ENCODE measurements at places on chromosomes 2 and 18. TPM values are rescaled to one million over a fixed set of nuclear protein-coding genes. Genes with fewer than 3 reads are reported as not detected.

DNA sequence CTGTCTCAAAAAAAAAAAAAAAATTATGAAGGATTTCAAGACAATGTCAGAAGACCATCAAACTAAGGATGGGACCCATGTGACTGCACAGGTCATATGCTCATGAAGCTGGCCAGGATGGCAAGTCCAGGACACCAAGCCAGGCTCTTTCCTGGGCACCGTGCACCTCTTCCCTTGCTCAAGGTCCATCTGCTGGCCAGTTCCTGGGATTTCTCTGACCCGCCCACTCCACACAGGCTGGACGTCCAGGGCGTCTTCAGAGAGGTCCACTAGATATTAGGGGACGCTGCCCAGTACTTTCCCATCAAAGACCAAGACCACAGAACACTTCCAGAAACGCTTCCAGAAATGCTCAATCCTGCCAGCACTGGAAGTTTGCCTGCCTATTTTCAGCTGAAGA is 14.3 kb downstream of the TEX44 start:
- no peak overlapping the region for H3K4me3 ChIP-seq
- no peaks in the 10 kb centered on the region for H3K36me3 ChIP-seq
- H3K27me3 ChIP-seq = no peaks in the 10 kb centered on the region
- H3K4me1 ChIP-seq = peaks cover 5% of the 10 kb centered on the region

Gene SP100
- total RNA-seq = 37.1 TPM

- DNase-seq = no peak
- no peak overlapping the region for H3K4me3 ChIP-seq
- no peak overlapping the region for H3K27ac ChIP-seq
These were observed 94.8 kb downstream of the NDUFA10 start for GRCh38 chr2:239930378-239930777.

Gene CFC1
- not detected for total RNA-seq

Gene CSRNP3
- 2.2 TPM for total RNA-seq

Gene GEN1
- 12.7 TPM for total RNA-seq

Gene IL1A
- total RNA-seq = 0.05 TPM

- no peak overlapping the region for H3K4me3 ChIP-seq
- no peak overlapping the region for H3K27ac ChIP-seq
- no peaks in the 10 kb centered on the region for H3K36me3 ChIP-seq
- no peak for DNase-seq
- H3K27me3 ChIP-seq = no peaks in the 10 kb centered on the region
- H3K4me1 ChIP-seq = no peaks in the 10 kb centered on the region
These were observed 26.3 kb downstream of the B4GALT6 start for GRCh38 chr18:31657823-31658669.

Gene CCDC102B
- 0.89 TPM for total RNA-seq

Gene TMSB10
- 518 TPM for total RNA-seq

DNA sequence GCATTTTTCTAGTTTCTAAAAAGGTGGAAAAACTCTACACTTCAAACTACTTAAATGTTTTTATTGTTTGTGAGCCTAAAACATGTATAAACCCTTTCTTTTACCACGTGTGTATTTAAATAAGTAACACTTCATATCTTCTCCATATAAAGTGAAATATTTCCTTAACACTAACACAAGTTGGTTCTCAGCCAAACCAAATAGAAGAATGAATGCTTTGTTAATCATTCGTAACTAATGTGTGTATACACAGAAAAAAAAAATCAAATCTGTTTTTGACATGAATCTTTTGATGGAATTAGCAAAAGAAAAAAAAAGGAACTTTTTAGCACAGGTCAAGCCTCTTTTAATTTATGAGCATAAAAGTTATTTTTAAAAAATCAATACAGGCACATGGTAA is 89.3 kb downstream of the EHBP1 start:
- H3K4me1 ChIP-seq = peaks cover 5% of the 10 kb centered on the region
- H3K36me3 ChIP-seq = no peaks in the 10 kb centered on the region
- H3K27ac ChIP-seq = no peak overlapping the region
- H3K27me3 ChIP-seq = no peaks in the 10 kb centered on the region
- DNase-seq = no peak

DNA sequence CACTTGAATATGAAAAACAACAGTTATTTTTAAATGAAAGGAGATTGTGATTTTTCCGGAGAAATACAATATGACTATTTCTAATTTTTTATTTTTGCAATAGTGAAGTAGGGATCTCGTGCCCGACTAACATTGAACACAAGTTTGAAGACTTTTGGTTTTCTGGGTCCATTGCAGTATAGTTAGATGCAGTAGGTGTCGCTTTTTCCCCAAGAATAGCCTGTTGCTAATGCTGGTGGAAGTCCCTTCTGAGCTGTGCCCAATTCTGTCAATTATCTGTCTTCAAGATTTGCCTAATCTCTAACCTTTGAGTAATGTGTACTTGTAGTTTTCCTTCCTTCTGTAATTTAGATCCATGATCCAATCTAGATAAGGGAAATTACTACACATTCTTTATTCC is 36.5 kb downstream of the SEMA4F start:
- no peak overlapping the region for H3K27ac ChIP-seq
- no peak overlapping the region for H3K4me3 ChIP-seq
- H3K36me3 ChIP-seq = no peaks in the 10 kb centered on the region
- no peaks in the 10 kb centered on the region for H3K4me1 ChIP-seq

DNA sequence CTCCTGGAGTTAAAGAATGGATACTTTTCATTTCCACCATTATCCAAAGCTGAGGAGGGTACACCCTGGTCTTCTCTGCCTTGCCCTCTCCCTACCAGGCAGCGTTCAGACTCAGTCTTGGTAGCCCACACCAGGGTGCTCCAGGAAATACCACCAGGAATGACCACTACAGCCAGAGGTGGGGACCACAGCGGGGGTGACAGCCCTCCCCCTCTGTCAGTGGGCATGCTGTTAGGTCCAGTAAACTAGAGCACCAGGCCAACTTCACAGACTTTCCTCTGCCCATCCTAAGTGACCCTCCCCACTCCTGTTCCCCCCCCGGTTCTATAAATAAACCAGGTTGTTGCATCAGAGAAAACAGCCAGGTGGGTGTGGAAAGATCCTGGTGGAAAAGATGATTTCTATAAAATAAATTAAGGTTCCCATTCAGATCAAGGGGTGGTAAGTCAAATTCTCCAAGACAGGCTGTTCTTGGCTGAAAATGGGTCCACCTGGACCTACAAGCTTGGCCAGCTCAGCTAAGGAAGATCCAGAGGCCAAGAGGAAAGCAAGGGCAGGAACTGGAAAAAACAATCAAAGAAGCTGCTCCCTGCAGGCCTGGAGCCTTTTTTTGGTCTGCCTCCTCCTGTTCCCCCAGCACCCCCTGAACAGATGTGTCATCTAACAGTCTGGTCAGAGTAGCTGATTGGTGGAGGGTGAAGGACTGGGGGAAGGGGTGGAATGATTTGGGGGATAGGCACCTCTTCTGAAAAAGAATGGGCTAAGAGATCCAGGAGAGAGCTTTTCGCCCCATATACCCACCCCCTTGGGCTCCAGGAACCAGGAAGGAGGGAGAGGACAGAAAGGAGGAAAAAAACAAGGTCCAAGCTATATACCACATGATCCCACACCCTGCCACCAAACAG is 2.3 kb downstream of the RAB11FIP5 start:
- H3K27me3 ChIP-seq = no peaks in the 10 kb centered on the region
- DNase-seq = no peak
- no peak overlapping the region for H3K27ac ChIP-seq

DNA sequence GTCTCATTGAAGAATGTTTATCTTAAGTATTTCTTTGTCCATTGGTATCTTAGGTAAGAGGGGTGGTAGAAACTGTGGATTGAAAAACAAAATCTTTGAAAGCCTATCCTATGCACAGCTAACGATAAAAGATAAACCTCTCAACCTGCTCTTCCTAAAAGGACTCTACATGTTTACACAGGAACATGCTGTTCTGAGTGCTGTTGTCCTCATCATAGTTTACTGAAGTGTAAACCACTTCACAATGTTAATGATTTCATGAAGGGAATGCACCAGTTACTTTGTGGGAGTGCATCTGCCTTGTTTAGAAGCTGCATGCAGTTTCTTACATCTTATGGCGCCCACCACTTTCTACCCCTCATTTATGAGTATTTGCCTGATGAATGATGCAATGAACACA is 1.2 kb downstream of the ACMSD start:
- H3K36me3 ChIP-seq = peaks cover 5% of the 10 kb centered on the region
- H3K27me3 ChIP-seq = no peaks in the 10 kb centered on the region
- H3K4me1 ChIP-seq = peaks cover 55% of the 10 kb centered on the region
- peak overlapping the region; percentile 70 for H3K4me3 ChIP-seq
- peak overlapping the region; percentile 70 for H3K27ac ChIP-seq
- DNase-seq = no peak

DNA sequence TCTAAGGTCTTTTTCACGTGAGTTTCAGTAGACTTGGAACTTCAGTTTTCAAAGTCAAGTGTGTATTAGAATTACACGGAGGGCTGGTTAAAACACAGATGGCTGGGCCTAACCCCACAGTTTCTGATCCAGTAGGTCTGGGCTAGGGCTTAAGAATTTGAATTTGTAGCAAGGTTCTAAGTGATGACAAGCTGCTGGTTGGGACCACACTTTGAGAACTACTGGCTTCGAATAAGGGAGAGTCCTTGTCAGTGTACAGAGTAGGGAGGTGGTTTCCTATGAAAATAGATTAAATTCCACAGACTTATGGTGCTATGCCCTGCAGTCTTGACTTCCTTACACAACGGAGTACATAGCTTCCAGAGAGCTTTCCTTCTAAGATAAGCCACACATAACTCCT is 4.5 kb downstream of the RHOB start:
- no peak overlapping the region for H3K4me3 ChIP-seq
- H3K36me3 ChIP-seq = no peaks in the 10 kb centered on the region
- no peaks in the 10 kb centered on the region for H3K4me1 ChIP-seq

- H3K27ac ChIP-seq = no peak overlapping the region
- peaks cover 4% of the 10 kb centered on the region for H3K4me1 ChIP-seq
- H3K4me3 ChIP-seq = no peak overlapping the region
- no peaks in the 10 kb centered on the region for H3K36me3 ChIP-seq
These were observed 361.7 kb upstream of the ACVR2A start for GRCh38 chr2:147482916-147483669.

GRCh38 chr18:58402247-58402646 is 226.6 kb downstream of the ALPK2 start:
- no peak overlapping the region for H3K4me3 ChIP-seq
- H3K36me3 ChIP-seq = no peaks in the 10 kb centered on the region
- peak overlapping the region; percentile 86 for H3K27ac ChIP-seq
- peaks cover 51% of the 10 kb centered on the region for H3K4me1 ChIP-seq
- H3K27me3 ChIP-seq = no peaks in the 10 kb centered on the region

- H3K4me1 ChIP-seq = no peaks in the 10 kb centered on the region
- no peaks in the 10 kb centered on the region for H3K27me3 ChIP-seq
- no peak for DNase-seq
- H3K27ac ChIP-seq = no peak overlapping the region
- H3K4me3 ChIP-seq = no peak overlapping the region
These were observed 23.4 kb upstream of the TSPYL6 start for GRCh38 chr2:54279385-54279784.

Gene EPB41L3
- total RNA-seq = 14.5 TPM

Gene NEU4
- 52.7 TPM for total RNA-seq

DNA sequence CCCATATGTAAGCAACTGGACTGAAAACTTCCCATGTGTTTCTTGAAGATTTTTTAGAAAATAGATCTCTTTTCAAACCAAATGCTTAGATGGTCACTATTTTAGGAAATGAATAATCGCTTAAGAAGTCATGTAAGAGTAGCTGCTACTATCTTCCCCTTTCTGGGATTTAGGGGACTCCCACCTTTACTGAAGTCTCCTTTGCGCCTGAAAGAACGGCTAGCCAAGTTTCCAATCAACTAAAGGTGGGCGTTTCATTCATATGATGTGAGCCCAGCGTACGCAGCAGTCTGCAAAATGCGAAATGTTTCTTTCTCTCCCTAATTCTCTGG is 1.1 kb downstream of the DIPK1C start:
- H3K27ac ChIP-seq = no peak overlapping the region
- H3K36me3 ChIP-seq = no peaks in the 10 kb centered on the region
- DNase-seq = no peak
- H3K27me3 ChIP-seq = no peaks in the 10 kb centered on the region
- H3K4me1 ChIP-seq = peaks cover 20% of the 10 kb centered on the region

DNA sequence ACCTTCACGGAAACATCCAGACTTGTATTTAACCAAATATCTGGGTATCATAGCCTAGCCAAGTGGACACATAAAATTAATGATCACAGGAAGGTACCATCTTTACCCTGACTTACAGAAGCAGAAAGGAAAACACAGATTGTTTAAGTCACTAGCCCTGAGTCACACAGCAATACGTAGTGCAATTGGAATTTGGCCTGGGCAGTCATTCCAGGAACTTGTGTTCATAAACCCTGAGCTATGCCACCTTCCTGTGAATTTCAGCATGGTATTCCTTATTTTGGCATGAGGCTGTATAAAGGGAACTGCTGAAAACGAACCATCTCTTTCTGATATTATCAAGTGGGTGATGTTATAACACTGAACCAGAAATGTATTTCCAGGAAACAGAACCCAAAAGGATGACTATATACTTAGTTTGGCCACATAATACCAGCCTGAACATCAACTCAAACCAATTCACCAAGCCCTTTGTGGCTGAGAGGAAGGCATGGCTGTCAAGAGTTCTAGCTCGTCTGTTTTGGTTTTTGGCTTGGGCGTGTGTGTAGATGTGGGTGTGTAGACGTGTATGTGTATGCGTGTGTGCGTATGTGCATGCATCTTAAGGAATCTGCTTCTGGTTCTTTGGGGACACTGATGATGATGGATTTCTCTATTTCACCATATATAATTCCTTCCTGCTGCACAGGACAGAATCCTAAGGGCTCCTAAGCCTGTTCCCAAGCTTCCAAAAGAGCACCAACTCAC is 533.4 kb upstream of the ID2 start:
- H3K4me3 ChIP-seq = no peak overlapping the region
- H3K4me1 ChIP-seq = peaks cover 25% of the 10 kb centered on the region
- no peak overlapping the region for H3K27ac ChIP-seq
- DNase-seq = no peak
- no peaks in the 10 kb centered on the region for H3K27me3 ChIP-seq

Gene UGT1A3
- total RNA-seq = not detected

Gene LAMA3
- 0.28 TPM for total RNA-seq

DNA sequence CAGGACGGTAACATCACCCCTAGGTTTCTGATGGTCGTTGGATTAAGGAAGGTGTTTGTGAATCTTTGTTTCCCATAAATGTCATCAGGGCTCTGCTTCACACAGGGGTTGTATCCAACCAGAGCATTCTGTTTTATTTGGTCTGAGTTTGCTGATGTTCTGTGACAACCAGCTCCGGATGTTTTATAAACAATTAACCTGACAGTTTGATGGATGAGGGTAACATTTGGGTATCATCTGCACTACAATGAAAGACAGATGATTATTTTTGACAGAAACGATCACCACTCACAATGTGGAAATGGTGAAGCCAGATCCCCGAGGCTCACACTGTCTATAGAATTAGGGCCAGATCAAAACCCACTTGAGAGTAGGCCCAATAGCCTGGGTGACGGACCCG is 107.1 kb downstream of the CDC42EP3 start:
- H3K27me3 ChIP-seq = no peaks in the 10 kb centered on the region
- DNase-seq = no peak
- no peaks in the 10 kb centered on the region for H3K4me1 ChIP-seq
- H3K4me3 ChIP-seq = no peak overlapping the region
- no peak overlapping the region for H3K27ac ChIP-seq
- no peaks in the 10 kb centered on the region for H3K36me3 ChIP-seq

Measured in liver (tissue), 10 donors.